ENCODE measurements at places on chromosomes 3 and 15.

DNA sequence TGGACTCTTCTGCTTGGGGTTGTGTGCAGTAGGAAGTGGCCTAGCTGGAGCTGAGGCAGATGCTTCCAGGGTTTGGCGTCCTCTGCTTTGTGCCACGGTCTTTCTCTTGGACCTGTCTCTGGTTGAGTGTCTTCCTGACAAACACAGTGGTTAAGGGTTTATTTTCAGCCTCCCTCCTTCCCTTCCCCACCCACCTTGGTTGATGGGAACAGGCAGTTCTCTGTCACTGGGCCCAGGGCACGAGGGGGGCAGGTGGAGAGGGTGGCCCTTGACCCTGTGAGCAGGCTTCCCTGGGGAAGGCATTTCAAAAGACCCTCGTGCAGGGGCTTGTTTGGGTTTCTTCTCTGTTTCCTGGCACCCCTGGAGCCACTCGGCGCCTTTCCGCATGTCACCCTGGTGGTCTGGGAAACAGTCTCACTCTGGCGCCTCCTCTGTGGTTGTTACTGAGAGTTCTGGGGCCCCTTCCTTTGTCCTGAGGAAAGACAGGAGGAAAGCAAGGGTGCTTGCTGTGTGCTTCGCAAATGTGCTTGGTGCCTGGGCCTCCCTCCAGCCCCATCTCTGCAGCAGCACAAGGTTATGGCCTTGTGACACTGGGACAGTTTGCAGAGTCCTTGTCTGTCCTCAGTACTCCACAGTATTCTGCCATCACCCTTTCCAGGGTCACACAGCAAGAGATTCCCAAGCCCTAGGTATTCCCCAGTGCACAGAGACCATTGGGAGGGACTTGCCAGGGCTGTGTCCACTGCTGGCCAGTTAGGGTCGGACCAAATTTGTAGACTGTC lies 10.3 kb upstream of the STAB1 start:
- no peak for DNase-seq

- DNase-seq: no peak
These were observed 1034.4 kb downstream of the TUSC7 start for GRCh38 chr3:117743993-117744392.

- no peak for DNase-seq
These were observed 43.5 kb downstream of the FMN1 start for GRCh38 chr15:33150971-33151370.

DNA sequence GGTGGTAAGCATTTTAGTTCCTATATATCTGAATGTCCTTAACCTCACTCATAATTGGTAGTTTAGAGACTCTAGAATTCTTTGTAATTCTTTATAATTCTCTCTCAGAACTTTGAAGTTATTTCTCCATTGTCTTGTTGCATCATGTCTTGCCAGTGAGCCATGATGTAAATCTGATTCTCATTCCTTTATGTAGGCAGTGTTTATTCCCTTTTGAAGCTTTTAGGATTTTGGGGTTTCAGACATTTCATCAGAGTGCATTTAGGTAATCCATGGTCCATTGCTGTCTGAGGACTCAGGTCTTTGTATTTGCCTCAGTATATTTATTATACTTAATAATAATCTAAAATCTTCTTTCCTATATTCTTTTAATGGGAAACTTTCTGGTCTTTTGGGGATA lies 20.6 kb downstream of the CMC1 start:
- no peak for DNase-seq

DNA sequence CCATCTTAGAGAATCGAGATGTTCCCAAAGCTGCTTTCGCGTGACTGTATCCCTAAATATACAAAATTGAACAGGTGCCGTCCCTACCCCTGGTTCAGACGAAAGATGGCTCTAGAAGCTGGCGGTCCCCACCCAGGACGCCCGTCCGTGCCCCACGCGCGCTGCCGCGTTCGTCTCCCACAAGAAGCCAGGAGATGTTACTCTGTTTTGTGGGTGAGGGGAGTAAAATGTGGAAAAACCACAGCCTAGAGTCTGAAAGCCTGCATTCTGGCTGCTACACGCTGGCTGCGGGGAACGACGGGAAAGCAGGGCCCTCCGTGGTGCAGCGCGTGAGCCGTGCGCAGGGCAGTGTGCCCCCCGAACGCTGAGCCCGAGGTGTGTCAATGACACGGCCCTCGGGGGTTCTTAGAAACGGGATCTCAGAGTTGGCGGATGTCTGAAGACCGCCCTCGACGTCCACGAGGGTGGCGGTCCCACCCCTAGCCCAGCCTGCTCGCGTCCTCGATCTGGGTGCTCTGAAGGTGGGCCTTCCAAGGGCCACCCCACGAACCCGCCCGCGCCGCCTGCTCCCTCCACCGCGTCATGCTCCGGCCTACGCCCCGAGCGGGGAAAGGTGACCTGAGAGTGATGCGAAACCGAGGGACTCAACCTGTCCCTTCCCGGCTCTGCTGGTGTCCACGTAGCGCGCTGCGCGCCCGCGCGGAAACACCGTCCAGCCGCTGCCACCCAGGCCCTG lies 95.6 kb downstream of the OCA2 start:
- DNase-seq: no peak

DNA sequence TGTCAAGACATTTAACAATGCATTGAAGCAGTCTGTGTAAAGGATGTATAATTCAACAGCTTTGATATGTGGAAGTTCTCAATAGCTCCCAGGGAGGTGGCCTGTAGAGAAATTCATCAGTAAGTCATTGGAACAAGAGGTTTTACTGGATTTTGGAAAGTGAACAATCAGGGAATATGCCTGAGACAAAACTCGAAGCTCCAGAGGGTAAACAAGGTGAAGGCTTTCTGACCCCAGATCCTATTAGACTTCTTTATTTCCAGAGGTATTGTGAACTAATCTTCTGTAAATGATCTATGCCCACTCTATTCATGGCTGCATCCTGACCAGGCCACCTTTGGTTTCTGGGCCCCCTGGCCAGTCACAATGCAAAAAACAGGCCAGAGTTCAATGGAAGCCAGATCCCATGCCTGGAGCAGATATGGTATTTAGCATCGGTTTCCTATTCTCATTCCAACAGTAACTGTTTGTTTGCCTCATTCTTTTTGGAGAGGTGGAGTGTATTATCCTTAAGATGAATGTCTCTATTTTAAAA lies 177.3 kb downstream of the SATB1 start:
- DNase-seq: no peak

GRCh38 chr3:9402410-9403228 lies 5.2 kb downstream of the SETD5 start:
- DNase-seq: no peak

GRCh38 chr3:100333970-100334487 lies 528 bp upstream of the NIT2 start:
- DNase-seq: no peak

- DNase-seq: peak; percentile 53
These were observed 21.3 kb downstream of the EPHB3 start for GRCh38 chr3:184582646-184583577.

DNA sequence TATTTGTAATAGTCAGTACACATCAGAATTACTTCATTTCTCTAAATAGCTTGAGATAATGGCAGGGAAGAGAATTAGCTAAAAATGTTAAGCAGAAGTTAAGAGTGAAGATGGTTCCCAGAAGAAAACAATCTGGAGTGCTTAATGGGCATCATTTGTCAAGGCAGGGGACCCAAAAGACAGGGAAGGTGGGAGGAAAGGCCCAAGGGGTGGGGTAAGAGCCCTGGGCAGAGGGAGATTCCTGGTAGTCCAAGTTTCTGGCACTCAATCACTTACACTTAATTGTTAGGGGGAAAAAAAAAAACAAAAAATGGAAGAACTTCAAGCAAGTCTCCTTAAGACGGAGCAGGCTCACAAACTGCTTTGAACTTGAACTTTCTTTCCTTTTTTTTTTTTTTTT lies 28.9 kb downstream of the TNFAIP8L3 start:
- no peak for DNase-seq

DNA sequence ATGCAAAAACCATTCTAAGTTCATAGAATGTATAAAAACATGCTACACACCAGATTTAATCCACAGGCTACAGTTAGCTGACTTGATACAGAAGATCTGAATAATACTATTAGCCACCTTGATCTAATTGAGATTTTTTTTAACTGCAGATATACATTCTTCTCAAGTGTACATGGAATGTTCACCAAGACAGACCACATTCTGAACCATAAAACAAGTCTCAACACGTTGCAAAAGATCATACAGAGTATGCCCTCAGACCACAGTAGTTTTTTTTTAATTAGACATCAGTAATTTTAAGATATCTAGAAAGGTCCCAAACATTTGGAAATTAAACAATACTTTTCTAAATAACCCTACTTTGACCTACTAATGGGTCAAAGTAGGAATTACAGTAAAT lies 83.3 kb downstream of the FGF7 start:
- DNase-seq: no peak

GRCh38 chr3:169505577-169506230 lies 157.8 kb downstream of the MECOM start:
- DNase-seq: no peak

DNA sequence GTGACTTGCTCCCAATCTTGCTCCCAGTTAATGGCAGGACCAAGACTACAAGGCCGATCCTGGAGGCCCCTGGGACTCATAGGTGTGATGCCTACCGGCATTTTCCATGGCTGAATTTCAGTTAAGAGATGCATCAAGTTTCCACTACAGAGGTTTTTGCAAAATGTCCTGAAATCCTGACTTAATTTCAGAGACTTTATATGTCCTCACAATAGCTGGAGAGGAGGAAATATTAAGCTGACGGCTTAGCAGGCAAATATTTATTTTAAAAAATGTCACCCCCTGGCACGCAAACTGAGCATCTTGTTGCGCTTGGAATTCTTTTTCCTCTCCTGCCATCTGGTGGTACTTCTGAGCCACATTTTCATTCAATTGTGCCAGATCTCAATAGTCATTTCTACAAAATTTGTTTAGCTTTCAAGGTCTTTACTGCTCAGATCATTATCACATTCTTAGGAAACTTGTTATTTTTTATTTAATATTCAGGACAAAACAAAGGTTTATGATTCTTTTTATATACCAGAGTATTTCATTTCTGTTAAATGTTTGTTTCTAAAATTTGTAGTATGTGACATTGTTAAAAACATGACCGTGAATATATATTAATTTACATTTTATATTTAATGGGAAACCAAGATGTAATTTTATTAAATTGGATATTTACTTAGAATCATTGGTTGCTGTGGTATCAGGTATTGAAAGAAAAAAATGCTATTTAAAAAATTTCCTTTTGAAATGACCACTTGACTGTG lies 189.2 kb upstream of the THRB start:
- DNase-seq: no peak

All from occipital lobe (tissue), 3 donors.